MCF 10A (cell line): ENCODE measurements at places on chromosomes 5 and 9. TPM values are rescaled to one million over a fixed set of nuclear protein-coding genes. Genes with fewer than 3 reads are reported as not detected.
A peak's percentile ranks its signal among the peaks of the same experiment; 100 is the strongest.

The SLC25A2 gene
- 0.37 and 0.79 TPM in 2 replicates for total RNA-seq

The AHRR gene
- 3.2 and 3.3 TPM in 2 replicates for total RNA-seq

The CER1 gene
- not detected in 2 replicates for total RNA-seq

- DNase-seq = peak; percentile 31
These were observed 54.1 kb downstream of the UHRF2 start for GRCh38 chr9:6467006-6467625.

DNA sequence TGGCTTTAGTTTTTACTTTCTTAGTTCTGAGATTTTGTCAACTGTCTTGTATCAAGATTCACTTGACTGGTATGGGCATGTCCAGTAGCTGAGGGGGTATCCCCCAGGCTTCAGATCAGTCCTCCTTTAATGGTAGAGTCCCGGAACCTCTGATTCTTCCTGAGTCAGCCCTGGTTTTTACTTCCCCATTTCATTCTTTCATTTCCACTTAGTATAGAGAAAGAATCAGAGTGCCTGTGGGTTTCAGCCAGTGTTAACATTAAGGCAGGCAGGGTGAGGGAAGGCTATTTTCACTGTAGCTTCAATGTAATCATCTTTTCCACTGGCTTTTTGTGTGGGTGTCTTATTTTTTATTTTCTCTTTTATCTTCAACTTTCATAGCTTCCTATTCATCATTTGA is 8.3 kb upstream of the COMMD10 start:
- DNase-seq = no peak

DNA sequence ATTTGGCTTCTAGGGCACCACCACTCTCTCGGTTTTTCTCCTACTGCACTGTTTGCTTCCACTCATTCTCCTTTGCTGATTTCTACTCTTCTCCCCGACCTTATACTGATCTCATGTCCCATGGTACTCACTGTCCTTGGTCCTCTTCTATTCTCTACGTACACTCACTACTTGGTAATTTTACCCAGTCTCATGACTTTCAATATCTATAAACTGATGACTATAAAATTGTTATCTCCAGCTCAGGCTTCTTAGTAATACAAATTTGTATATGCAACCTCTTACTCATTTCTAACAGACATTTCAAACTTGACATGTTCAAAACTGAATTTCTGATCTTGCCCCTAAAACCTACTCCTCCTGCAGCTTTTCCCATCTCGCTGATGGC is 4.1 kb downstream of the RAPGEF6 start:
- DNase-seq = no peak

- DNase-seq = no peak
These were observed 25.6 kb downstream of the OR2V2 start for GRCh38 chr5:181173027-181173419.

DNA sequence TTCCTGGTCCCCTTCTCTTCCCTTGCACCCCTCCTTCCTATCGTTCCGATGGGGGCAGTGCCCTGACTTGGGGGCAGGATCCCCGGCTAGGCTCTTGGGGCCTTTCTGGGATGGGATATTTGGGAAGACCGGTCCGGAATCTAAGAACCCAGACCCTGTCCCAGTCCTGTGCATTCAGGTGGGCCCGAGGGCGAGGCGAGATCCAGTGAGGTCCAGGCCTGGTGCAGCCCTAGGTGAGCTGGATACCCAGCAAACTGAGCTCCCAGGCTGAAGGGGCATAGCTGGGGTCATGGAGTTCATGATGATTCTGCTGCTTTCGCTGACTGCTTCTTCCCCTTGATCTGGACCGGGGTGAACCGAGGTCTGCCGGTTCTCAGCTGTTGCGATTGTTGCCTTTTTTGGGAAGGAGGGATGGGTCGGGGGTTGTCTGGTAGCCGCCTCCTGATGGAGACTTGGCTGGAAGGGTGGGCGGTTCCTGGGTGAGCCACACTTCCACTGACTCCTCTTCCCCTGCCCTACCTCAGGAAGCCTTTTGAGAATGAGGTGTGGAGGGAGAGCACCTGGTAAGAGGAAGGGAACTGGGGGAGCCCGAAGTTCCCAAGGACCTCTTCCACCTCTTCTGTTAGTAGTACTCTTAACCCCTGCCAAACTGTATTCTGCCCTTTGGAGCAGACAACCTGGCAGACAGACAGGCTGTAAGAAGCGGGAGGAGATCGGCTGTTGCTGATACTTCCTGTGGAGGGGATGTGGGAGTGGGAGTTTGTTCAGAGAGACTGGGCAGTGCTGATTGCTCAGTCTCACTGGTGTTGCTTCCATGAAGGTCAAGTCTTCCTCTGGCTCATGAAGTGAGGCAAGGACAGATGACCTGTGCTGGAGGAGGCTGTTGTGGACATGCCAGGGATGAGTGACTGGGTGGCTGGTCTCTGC is 1.0 kb downstream of the LRRC8A start:
- DNase-seq = no peak

DNA sequence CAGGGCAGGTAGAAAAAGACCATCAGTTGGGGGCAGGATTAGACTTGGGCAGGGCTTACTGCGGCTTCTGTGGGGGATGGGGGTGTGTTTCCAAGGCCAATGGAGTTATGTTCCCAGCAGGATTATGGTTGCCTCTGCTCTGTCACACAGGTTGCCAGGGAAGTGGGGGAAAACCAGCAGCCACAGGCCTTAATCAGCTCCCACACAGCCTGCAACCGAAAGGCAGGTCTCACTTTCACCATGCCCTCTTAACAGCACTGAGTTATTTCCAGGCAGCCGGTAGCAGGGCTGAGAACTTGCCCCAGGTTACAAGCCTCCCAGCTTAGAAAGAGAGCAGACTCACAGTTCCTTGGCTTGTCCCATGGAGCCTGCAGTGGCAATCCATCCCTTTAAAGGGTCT is 205.5 kb downstream of the FGF10 start:
- DNase-seq = no peak

DNA sequence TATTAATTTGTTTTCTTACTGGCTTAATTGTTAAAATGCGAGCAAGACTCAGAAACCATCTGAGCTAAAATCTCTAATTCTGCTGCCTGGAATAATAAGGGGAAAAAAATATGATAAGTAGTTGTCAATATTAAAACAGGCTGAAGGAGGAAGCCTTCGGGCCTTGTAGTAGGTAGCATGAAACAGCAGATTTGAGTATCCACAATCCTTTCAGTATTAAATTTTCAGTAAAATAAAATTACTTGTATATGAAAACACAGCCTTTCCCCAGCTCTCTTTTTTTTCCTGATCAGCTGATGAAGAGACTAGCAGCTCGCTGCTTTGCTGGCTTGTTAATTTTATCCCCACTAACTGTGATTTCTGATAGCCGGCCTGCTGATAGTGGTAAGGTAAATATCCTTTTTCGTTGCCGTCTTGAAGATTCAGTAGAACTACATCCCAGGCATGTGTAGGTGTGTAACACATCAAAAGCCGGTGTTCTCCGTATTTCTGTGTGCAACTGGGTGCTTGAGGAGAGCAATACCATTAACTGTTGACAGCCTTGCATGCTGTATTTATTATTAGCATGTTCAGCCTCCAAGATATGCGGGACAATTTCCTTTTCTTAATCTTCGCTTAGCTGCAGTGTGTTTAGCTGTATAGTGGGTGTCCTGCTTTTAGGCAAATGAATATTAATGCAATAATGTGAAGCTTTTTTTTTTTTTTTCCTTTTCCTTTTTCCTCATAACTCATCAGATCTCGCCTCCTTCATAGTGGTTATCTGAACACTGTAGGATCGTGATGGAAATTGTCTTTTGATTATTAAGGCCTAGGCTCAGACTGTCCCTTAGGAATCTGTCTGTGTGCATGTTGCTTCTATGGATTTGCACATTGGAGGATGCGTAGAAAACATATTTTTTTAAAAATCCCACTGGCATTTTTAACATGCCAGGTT is 144.6 kb downstream of the SMARCA2 start:
- peak; percentile 48 for DNase-seq

DNA sequence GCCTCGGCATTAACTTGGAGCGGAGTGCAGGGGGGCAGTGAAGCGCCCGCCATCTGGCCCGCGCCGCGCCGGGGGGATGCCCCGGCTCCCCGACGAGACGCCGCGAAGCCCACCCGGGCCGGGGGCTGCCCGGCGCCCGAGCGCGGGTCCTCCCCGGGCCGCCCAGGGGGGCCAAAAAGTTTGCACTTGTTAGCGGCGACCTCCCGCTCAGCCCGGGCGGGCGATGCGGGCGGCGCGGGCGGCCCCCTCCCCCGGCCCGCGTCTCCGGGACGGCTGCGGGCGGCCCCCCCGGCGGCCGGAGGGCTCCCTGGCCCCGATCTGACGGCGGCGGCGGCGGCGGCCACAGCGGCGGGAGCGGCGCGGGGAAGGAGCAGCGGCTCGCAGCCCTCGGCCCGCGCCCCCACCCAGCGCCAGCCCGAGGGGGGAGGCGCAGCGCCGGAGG is at the start of gene NTNG2:
Gene NTNG2, plus strand, starts transcription at position 316 of the 442 bp plus-strand sequence. CDS start 4,774 bp downstream, outside the sequence.
- DNase-seq = no peak

GRCh38 chr9:122095010-122095767 is 2.1 kb upstream of the TTLL11 start:
- DNase-seq = peak; percentile 63

- DNase-seq = no peak
These were observed 89.9 kb upstream of the GRHPR start for GRCh38 chr9:37332578-37332977.
